ENCODE measurements at places on chromosomes 7 and 10.

- DNase-seq = no peak
Observed at GRCh38 chr7:157619753-157620525, 283.1 kb downstream of the DNAJB6 start.

DNA sequence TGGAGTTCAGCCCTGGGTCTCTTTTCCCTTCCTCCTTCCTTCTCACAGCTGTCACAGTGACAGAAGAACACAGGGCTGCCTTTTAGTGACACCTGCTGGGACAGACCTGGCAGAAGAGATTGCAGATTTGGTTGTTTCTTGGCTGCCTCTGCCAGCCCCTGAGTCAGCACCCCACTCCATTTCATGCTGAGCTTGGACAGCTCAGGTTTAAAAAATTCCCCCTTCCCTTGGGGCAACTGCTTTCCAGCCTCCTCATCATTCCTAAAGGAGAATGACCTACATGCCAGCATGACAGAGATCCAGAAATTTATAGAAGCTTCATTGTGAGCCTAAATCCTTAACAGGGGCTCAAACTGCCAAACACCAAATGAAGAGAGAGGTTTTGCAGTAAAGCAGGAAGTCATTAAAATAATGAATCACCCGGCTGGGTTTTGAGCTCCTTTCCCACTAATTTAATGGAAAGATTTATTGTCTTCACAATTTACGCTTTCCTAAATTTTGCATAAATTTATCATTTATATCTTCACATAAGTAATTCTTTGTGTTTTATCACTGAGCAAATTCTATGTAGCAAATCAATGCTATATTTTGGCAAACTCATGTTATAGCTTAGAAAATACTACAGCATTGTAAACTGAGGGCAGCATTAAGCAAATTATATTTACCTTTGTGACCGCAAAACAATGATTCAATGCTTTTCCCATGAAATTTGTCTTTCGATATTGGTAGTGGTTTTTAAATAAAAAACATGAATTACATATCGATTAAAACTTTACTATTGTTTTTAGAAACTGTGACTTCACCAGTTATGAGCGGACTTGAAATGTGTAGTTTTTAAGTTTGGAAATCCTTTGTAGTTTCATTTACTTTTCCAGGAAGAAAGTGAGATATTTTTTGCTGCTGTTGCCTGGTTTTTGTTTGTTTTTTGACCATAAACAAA lies 399.5 kb upstream of the ANKRD30A start:
- peak; percentile 60 for DNase-seq

- no peak for DNase-seq
Observed at GRCh38 chr7:146772601-146773000, 656.0 kb downstream of the CNTNAP2 start.

DNA sequence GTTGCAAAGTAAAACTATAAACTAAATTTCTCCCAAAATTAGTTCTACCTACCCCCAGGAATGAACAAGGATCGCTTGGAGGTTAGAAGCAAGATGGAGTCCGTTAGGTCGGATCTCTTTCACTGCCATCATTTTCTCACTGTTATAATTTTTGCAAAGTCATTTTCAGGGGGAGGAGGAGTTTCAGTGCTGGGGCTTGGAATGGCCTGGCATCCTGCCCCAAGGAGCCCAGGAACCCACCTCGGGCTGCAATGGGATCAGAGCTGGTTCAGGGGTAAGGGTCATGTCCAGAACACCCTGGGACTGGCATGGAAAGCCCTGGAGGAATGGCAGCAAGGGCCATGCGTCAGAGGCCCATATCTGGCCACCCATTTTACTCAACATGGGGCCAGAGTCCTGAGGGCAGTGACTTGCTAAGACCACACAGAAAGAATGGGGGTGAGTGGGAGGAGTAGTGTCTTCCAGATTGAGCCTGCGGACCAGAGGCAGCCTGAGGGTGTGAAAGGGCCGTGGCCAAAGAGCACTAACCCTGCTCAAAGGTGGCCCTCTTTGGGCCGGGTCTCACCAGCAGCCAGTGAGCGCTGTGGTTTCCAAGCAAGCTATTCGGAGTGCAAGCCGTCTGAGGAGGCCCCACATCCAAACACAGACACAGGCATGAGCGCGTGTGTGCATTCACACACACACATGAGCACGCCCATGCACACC lies 31.8 kb downstream of the GPRIN2 start:
- DNase-seq = peak; percentile 98

- no peak for DNase-seq
Observed at GRCh38 chr10:131690805-131691239, 210.0 kb upstream of the PPP2R2D start.

- DNase-seq = no peak
Observed at GRCh38 chr7:45692031-45692430, 117.9 kb downstream of the ADCY1 start.

- DNase-seq = no peak
Observed at GRCh38 chr10:75682649-75683557, 251.5 kb downstream of the LRMDA start.

- no peak for DNase-seq
Observed at GRCh38 chr7:74350751-74351150, 61.5 kb downstream of the CLIP2 start.

- no peak for DNase-seq
Observed at GRCh38 chr7:1158203-1159126, 1.5 kb downstream of the ZFAND2A start.

DNA sequence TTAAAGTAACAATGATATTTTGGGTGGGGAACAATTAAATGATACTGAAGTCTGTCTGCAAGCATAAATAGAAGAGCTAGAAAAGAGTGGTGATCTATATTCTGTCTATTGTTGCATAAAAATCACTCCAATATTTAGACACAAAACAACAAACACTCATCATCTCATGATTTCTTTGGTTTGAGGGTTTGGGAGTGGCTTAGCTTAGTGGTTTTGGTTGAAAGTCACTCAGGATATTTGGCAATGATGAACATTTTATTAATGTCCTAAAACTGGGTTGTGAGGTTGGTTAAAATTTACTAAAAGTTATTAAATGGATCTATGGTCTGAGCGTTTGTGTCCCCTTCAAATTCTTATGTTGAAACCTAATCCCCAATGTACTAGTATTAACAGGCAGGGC lies 54.7 kb upstream of the EGFR start:
- DNase-seq = no peak

DNA sequence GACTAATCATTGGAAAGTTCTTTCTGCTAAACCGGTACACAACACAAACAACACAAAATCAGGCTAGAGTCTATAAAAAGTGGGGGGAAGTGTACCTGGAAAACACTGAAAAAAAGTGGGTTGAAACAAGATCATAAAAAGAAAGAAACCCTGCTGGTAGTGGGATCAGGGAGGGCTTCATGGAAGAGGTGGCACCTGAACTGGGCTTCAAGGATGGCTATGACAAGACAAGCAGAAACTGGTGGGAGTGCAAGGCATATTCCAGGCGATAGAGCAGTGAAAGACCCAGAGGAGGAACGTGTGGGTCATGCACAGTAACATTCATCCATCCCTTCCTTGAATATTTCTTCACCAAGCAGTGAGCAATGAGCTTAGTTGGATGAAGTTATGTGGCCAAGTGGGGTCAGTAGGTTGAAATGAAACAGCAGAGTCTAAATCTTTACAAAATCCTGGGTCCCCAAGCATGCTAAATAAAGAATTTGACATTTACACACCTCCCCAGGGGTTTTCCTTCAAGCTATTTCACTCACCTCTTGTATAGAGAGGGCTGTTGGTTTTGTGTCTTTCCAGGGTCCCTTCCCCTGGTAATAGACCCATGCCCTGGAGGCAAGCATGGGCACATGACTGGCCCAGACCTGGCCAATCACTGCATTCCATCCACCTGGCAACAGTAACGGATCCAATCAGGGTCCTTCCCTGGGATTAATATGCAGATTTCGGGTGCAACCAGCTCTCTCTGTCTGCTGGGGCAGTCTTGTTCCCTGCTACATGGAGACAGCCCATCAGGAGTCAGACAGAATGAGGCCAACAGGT lies 38.2 kb downstream of the SPOCK2 start:
- no peak for DNase-seq

- no peak for DNase-seq
Observed at GRCh38 chr10:72008096-72008981, 44.1 kb downstream of the CHST3 start.

DNA sequence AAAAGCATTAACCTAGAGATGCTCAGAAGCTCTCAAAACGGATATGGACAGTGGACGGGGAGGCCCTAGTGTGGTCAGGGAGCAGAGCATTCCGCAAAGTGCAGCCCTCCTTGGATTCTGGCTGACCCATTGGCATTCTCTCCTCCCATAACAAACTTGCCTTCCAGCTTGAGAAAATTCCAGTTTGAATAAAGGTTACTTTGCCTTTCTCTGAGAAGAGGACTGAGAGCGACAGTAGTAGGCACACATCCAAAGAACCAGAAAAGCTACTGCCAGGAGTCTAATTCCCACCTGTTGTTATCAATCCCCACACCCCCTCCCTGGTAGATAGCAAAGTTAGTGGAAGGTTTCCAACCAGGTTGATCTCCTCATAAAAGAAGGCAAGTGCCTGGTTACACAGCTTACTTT lies 84.7 kb upstream of the TRIL start:
- DNase-seq = no peak

GRCh38 chr7:126768836-126769235 lies 483.9 kb downstream of the GRM8 start:
- DNase-seq = no peak

DNA sequence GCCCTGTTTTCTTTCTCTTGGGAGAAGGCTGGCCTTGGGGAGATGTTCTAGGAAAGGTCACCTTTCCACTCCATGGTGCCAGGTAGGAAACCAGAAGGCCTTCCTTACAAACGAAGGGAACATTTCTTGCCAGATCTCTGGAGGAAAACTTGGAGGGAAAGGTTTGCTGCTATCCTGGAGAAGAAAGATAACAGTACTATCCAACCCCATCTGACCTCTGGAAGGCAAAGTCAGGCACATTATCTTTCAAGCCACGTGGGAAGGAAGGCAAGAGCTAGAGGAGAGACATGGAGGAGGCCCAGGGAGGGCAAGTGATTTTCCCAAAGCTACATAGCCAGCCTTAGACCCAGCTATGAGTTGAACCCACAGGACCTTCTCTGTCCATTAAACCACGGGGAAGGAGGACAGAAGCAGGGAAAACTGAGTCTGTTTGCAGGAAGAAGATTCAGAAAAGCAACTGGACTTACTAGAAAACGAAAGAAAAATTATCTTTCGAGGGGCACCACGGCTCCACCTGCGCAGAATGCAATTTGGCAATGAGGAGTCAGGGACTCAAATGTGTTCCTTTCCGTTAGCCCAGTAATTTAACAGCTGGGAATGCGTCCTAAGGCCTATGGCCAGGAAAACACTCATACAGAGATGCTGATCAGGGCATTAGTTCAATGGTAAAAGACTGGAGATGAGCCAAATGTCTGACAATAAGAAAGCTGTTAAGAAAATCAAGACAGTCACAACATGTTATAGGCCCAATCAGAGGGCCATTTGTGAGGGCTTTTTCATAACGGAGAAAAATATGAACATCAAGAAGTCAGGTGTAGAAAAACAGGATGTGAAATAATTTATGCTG lies 32.0 kb upstream of the PSAP start:
- no peak for DNase-seq

DNA sequence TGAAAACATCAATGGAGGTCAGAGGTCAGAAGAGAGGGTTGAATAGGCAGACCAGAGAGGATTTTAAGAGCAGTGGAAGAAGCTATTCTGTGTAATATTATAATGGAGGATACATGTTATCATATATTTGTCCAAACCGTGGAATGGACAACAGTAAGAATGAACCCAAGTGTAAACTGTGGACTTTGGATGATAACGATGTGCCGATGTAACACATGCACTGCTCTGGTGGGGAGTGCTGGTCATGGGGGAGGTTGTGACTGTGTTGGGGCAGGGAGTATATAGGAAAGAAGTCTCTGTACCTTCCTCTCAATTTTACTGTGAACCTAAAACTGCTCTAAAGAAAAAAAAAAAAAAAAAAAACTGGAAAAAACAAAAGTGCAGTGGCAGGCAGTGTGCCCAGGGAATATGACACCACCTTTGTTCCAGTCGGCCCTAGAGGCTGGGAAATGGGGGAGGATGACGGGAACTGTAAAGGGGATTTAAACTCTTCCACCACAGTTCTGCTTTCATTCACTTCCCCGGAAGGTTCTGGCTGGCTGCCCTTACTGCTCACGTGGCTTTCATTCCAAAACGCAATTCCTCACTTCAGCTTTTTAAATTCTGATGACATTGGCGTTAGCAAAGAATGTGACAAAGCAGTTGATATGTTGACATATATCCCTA lies 113.7 kb upstream of the ANKRD1 start:
- DNase-seq = no peak

GRCh38 chr10:12056748-12057147 lies 12.0 kb upstream of the DHTKD1 start:
- DNase-seq = no peak

DNA sequence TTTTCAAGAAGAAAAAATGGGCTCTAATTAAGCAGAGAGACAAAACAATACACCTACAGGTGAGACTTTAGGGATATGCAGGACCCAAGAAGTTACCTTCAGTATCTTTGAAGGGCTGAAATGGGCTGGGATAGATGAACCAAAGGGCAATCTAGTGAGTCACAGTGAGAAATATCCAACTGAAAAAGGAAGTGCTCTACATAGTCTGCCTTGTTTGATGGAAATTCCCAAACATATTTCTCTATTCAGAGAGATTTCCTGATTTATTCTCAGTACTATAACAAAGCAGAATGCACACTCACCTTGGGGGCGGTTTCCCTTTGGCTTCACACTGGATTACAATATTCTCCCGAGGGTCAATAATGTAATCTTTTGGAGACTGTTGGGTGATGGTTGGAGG lies 104.1 kb upstream of the LAMB4 start:
- peak; percentile 26 for DNase-seq

DNA sequence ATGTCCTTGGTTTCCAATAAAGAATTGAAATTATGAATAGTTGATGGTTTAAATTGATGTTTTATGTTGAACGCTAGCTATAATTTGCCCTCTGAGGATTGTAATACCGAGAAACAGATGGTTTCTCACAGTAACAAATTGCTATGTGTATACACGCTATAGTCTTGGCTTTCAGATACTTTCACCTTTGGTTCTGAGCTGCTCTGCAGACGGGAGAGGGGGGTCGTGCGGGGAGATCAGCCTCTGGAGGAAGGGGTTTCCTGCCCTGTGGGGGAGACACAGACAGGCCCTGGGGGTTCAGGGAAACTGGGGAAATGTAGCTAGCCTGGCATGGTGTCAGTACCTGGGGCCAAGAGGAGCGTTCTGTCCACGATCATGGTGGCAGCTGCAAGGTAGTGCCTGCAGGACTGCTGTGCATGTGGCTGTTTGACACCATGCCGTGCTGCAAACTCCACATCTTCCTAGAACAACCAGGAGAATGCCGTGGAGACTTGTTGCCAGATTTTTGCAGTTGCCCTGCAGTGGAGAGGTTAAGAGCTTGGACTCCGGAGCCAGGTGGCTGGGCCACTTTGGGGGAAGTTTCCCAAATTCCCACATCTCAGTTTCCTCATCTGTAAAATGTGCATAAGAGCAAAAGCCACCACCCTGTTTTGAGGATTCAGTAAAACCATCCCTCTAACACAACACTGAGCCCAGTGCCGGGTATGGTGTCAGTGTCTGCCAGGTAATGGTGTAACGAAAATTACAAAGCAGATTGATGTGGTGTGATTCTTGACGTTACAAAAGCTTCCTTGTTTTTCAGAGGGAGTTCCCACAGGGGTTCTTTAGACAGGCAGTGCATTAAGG lies 167.9 kb downstream of the CUX1 start:
- no peak for DNase-seq

Data from NCI-H226 (cell line).